ENCODE measurements at places on chromosomes 11 and 22. TPM values are rescaled to one million over a fixed set of nuclear protein-coding genes. Genes with fewer than 3 reads are reported as not detected.

Gene CD6
- not detected for total RNA-seq

Gene ADM2
- total RNA-seq = 0.69 TPM

Gene JHY
- total RNA-seq = 3.9 TPM

GRCh38 chr11:31711137-31711536 is 100.0 kb downstream of the PAX6 start:
- H3K4me1 ChIP-seq = no peaks in the 10 kb centered on the region
- no peaks in the 10 kb centered on the region for H3K36me3 ChIP-seq
- H3K4me3 ChIP-seq = no peak overlapping the region
- no peak overlapping the region for H3K27ac ChIP-seq
- H3K27me3 ChIP-seq = no peaks in the 10 kb centered on the region
- no peak for DNase-seq

DNA sequence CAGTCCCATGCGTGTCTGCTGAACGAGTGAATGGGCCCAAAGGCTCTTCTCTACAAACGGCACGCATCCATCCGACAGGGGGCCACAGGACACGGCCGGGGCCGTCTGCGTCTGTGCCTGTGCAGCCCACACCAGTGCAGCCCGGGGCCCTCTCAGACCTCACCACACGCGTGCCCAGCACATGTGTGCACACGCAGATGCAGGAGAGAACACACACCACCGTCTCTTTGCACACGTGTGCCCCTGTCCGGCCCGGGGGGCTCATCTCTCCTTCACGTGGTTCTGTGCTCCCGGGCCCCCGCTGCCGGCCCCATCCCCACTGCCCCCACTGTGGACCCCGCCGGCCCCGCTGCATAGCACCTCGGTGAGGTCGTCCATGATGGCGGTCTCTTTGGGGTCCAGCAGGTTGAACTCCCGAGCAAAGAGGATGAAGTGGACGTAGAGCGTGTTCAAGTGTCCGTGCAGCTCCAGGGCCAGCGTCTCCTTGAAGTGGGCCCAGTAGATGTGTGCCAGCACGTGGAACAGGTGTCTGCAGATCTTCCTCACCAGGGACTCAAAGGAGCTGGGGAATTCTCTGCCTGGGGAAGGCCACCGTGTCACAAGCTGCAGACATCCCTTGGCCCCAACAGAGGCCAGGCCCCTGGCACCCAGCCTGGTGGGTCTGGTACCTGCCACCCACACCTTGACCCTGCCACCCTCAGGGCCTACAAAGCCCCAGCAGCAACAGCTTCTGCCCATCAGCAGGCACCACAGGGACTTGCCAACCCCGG is 16.5 kb downstream of the MOB2 start:
- DNase-seq = no peak
- H3K36me3 ChIP-seq = no peaks in the 10 kb centered on the region
- H3K27me3 ChIP-seq = no peaks in the 10 kb centered on the region
- H3K4me3 ChIP-seq = no peak overlapping the region
- H3K27ac ChIP-seq = no peak overlapping the region
- H3K4me1 ChIP-seq = no peaks in the 10 kb centered on the region

GRCh38 chr11:58787903-58788302 is 56.2 kb upstream of the GLYAT start:
- H3K27ac ChIP-seq = no peak overlapping the region
- no peaks in the 10 kb centered on the region for H3K4me1 ChIP-seq
- H3K36me3 ChIP-seq = no peaks in the 10 kb centered on the region
- H3K4me3 ChIP-seq = no peak overlapping the region

DNA sequence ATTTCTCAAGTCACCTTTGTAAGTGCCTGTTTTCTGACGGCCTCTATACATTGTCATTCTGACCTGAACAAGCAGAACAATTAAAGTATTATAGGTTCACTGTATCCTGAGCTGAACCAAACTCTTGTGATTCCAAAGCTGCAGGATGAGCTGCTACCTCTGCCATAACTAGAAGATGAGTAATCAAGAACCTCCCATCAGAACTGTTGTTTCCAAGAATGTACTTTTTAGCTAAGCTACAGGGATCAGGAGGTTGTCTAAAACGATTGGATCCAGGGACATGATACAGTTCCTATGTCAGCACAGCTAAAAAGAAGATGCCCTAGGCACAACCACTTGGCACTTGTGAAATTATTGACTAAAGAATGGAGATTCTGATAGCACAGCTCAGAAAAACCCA is 288.4 kb upstream of the CCDC90B start:
- no peak overlapping the region for H3K4me3 ChIP-seq
- no peaks in the 10 kb centered on the region for H3K27me3 ChIP-seq
- H3K4me1 ChIP-seq = no peaks in the 10 kb centered on the region
- no peak for DNase-seq
- H3K27ac ChIP-seq = no peak overlapping the region

DNA sequence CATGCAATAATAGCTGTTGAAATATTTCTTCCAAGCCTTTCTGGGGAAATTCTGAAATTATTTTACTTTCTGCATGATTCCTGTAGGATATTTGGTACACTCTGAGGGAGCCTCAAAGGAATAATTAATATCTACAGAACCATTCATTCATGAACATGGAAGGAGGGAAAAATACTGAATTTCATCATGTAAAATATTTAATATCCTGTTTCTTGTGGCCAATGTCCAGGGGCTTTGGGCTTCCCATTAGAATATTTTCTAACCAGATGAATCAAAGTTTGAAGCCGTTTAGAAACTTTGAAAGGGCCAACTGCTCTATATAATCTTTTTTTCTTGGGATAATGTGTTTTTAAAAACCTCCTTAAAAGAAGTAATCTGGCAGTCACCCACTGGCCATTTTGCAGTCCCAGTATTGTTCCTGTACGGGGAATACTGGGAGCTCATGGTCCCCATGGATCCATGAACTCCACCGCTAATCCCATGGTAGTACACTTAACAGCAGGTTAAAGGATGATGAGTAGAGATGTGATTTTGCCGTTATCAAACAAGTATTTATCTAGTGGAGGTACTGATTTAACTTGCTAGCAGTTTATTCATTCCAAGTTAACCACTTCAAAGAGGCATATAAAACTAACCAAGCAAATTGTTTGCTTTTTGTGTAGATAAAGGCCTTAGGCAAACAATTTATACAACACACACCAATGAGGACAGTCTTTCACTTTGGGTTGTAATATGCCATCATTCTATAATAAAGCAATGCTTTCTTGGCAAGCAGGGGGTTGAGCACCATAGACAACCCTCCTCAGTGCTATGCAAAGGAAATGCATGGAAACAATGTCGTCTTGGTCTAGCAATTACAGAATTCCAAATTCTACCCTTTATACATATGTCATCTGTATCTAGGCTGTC is 34.5 kb upstream of the BLID start:
- H3K36me3 ChIP-seq = peaks cover 23% of the 10 kb centered on the region
- no peak overlapping the region for H3K27ac ChIP-seq
- no peak for DNase-seq
- H3K4me3 ChIP-seq = no peak overlapping the region
- peaks cover 24% of the 10 kb centered on the region for H3K4me1 ChIP-seq
- H3K27me3 ChIP-seq = no peaks in the 10 kb centered on the region

- no peaks in the 10 kb centered on the region for H3K4me1 ChIP-seq
- H3K36me3 ChIP-seq = no peaks in the 10 kb centered on the region
- no peak overlapping the region for H3K27ac ChIP-seq
These were observed 92.6 kb upstream of the ALX4 start for GRCh38 chr11:44402466-44403075.

GRCh38 chr22:45398214-45398613 is 15.2 kb downstream of the SMC1B start:
- no peak for DNase-seq
- H3K27me3 ChIP-seq = peaks cover 21% of the 10 kb centered on the region
- H3K4me1 ChIP-seq = no peaks in the 10 kb centered on the region
- no peak overlapping the region for H3K27ac ChIP-seq
- no peak overlapping the region for H3K4me3 ChIP-seq

DNA sequence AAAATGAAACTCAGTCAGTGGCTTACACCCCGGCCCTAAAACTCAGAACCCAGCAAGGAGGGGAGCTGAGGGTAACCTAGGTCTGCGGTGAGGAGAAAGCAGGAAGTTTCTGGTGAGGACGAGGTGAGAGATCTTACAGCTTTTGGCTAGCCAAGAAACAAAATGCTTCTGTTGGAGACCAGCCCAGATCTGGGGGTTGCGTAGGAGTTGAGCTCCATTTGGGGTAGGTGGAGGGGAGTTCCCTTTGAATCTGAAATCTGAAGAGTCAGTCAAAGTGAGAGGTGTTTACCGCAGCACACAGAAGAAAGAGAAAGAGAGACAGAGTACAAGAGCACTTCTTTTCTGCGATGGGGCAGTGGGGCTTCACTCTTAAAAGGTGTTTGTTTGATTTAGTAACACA is 29.6 kb downstream of the EHF start:
- no peaks in the 10 kb centered on the region for H3K27me3 ChIP-seq
- DNase-seq = no peak
- H3K27ac ChIP-seq = no peak overlapping the region
- no peaks in the 10 kb centered on the region for H3K4me1 ChIP-seq

- no peaks in the 10 kb centered on the region for H3K36me3 ChIP-seq
- DNase-seq = no peak
- no peak overlapping the region for H3K4me3 ChIP-seq
- no peaks in the 10 kb centered on the region for H3K27me3 ChIP-seq
- no peak overlapping the region for H3K27ac ChIP-seq
These were observed 39.9 kb upstream of the NAV2 start for GRCh38 chr11:19672586-19673206.

DNA sequence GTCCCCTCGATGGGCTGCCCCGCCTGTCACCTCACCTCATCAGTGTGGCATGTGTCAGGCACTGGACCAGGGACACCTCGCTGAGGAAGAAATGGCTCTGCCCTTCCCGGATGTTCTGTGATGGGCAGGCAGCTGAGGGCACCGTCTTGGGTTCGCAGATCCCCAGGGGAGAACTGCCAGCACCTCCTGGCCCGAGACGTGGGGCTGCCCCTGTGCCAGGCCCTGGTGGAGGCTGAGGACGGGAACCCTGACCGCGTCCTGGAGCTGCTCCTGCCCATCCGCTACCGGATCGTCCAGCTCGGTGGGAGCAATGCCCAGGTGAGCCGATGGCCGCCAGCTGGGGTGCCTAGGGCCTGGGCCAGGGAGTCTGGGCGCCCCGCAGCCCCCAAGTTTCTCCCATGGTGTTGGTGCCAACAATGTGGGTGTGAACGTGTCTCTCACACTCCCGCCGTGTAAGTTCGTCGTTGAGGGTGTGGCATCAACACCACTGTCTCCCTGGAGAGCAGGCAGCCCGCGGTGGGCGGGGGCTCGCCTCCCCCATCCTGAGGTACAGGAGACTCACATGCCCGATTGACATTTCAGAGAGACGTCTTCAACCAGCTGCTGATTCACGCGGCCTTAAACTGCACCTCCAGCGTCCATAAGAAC is 7.3 kb upstream of the GTSE1 start:
- DNase-seq = no peak
- H3K4me1 ChIP-seq = peaks cover 16% of the 10 kb centered on the region
- no peaks in the 10 kb centered on the region for H3K27me3 ChIP-seq
- H3K36me3 ChIP-seq = peaks cover 5% of the 10 kb centered on the region
- no peak overlapping the region for H3K4me3 ChIP-seq
- no peak overlapping the region for H3K27ac ChIP-seq

- no peaks in the 10 kb centered on the region for H3K27me3 ChIP-seq
- no peak overlapping the region for H3K4me3 ChIP-seq
- peak; percentile 41 for DNase-seq
These were observed 2.3 kb upstream of the ST3GAL4 start for GRCh38 chr11:126352934-126353801.

DNA sequence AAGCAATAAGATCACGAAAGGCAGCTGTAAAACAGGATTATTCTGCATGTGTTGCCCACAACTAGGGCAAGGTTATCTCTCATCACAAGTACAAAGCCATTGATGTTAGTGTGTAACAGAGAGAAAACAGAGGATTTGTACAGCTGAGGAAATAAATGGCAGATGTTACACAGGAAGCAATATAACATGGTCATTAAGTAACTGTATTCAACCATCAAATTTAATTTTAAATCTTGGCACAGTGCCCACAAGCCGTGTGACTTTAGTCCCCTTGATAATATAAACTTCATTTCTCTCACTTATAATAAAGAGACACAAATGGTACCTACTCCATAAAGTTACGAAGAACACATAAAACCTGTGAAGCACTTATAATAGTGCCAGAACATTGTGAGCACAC is 17.3 kb downstream of the OR51E2 start:
- no peak overlapping the region for H3K4me3 ChIP-seq
- no peaks in the 10 kb centered on the region for H3K27me3 ChIP-seq
- DNase-seq = no peak
- no peaks in the 10 kb centered on the region for H3K4me1 ChIP-seq
- no peaks in the 10 kb centered on the region for H3K36me3 ChIP-seq

GRCh38 chr11:61579676-61580270 is 1.1 kb downstream of the SYT7 start:
- H3K27me3 ChIP-seq = peaks cover 29% of the 10 kb centered on the region
- no peak overlapping the region for H3K4me3 ChIP-seq
- no peak overlapping the region for H3K27ac ChIP-seq
- H3K4me1 ChIP-seq = no peaks in the 10 kb centered on the region

- peak; percentile 26 for DNase-seq
- peaks cover 76% of the 10 kb centered on the region for H3K4me1 ChIP-seq
- no peak overlapping the region for H3K4me3 ChIP-seq
- H3K27ac ChIP-seq = no peak overlapping the region
These were observed 42.6 kb upstream of the LMO2 start for GRCh38 chr11:33934450-33934849.

- peak overlapping the region; percentile 68 for H3K27ac ChIP-seq
- no peak overlapping the region for H3K4me3 ChIP-seq
- H3K27me3 ChIP-seq = no peaks in the 10 kb centered on the region
- peak; percentile 58 for DNase-seq
These were observed 37.2 kb downstream of the GAS2 start for GRCh38 chr11:22703591-22703990.

DNA sequence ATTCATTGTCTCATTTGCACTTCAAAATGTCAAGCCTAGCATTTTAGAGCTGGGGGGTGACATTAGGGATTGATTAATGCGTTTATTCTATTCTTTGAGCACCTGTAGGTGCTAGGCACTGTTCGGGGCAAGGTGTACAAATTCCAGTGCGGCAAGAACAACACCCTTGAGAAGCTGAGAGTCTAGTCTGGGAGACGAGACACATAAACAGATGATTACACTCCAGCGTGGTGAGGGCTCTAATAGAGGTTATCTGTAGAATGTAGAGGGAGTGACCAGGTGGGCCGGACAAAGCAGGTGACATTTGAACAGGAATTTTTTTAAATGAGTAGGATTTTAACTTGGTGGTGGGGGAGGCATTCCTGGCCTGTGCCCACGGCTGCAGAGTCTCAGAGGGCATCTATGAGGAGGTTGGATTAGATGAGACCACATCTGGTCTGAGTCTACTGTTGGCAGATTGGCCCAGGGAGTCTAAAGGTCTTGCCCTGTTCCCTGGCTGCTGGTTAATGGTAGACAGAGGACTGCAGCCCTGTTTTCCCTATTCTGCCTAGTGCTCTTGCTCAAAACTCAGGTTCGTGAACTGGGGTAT is 970 bp downstream of the CAT start:
- peaks cover 9% of the 10 kb centered on the region for H3K4me1 ChIP-seq
- H3K36me3 ChIP-seq = no peaks in the 10 kb centered on the region
- H3K27ac ChIP-seq = no peak overlapping the region
- H3K4me3 ChIP-seq = peak overlapping the region; percentile 64
